Stimulated activated CD4-positive, alpha-beta T cell treated with anti-CD3 and anti-CD28 coated beads, Interleukin-2, amount 100 ng/mL, for 24 hours (primary cell): ENCODE measurements at places on chromosomes 3 and 15.

DNA sequence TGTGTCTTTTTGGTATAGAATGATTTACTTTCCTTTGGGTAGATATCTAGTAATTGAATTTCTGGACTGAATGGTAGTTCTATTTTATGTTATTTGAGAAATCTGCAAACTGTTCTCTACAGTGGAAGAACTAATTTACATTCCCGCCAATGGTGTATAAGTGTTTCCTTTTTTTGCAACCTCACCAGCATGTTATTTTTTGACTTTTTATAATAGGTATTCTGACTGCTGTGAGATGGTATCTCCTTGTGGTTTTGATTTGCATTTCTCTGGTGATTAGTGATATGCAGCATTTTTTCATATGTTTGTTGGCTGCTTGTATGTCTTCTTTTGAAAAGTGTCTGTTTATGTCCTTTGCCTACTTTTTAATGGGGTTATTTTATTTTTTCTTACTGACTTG, 607.2 kb downstream of the OTOL1 start:
- DNase-seq: no peak

DNA sequence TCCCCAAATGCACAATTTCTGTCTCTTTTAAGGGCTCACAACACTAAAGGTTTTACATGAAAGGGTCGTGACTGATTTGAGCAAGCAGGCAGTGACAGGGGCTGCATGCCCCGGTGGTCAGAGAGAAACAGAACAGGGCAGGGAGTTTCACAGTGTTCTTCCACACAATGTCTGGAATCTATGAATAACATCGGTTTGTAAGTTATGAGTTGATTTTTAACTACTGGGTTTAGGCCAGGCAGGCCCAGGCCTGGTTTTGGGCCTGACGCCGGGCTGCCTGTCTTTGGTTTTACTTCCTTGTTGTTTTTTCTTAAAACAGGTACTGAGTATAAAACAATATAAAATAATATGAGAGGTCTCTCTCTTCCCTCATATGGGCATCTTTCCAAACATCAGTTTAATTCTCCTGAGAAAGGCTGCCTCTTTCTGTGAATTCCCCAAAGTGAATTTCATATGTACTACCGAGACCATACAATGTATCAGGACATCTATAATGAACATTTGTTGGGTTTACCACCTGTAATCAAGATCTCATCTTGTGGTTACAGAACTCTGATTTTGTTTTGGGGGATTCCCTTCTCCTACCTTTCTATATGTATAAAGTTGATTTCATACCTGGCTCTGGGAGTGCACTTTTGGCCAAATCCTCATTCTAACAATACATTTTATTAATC, 74.4 kb downstream of the CD200 start:
- no peak for DNase-seq

DNA sequence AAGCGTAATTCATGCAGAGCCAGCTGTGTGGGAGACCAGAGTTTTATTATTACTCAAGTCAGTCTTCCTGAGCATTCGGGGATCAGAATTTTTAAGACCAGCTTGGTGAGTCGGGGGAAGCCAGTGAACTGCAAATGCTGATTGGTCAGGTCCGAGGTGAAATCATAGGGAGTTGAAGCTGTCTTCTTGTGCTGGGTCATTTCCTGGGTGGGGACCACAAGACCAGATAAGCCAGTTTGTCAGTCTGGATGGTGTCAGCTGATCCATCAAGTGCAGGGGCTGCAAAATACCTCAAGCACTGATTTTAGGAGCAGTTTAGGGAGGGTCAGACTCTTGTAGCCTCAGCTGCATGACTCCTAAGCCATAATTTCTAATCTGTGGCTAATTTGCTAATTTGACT, 228.1 kb upstream of the ATP10A start:
- DNase-seq: no peak

DNA sequence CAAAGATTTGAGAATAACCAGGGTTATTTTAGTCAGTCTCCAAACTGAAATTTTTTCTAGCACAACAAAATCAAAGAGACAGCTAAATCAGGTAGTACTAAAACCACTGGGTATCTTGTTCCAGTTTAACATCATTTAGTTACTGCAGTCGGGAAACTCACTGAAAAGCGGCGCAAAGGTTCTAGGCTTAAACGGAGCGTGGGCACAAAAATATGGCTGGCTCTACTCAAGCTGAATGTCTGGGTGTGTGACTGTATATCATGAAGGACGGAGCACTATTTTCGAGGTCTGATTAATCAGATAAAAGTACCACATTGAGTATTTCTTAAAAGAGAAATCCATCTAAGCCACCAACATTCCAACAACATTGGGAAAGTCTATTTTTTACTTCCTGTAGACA, 152.1 kb downstream of the TBL1XR1 start:
- no peak for DNase-seq

GRCh38 chr15:46278062-46278461, 643.2 kb downstream of the SQOR start:
- no peak for DNase-seq

DNA sequence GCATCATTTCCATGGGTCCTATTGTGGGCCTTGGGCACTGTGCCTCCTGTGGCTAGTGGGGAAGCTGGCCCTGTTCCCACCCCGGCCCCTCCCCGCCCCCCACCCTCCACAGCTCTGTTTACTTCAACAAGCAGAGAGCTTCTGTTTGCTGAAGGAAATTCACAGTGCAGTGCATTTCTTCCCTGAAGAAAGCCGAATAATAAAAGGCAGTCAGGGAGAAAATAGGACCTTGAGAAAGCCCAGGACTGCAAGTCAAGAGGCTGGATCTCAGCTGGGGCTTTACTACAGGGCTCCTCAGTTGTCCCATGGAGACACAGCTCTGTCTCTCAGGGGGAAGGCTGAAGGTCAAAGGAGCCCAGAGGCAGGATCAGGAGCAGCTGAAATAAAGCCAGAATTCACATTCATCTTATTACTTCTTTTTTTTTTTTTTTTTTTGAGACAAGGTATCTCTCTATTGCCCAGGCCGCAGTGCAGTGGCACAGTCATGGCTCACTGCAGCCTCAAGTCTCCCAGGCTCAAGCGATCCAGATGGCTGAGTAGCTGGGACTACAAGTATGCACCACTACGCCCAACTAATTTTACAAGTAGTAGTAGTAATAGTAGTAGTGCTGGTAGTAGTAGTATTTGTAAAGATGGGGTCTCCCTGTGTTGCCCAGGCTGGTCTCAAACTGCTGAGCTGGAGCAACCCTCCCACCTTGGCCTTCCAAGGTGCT, 33.0 kb upstream of the LACTB start:
- no peak for DNase-seq

DNA sequence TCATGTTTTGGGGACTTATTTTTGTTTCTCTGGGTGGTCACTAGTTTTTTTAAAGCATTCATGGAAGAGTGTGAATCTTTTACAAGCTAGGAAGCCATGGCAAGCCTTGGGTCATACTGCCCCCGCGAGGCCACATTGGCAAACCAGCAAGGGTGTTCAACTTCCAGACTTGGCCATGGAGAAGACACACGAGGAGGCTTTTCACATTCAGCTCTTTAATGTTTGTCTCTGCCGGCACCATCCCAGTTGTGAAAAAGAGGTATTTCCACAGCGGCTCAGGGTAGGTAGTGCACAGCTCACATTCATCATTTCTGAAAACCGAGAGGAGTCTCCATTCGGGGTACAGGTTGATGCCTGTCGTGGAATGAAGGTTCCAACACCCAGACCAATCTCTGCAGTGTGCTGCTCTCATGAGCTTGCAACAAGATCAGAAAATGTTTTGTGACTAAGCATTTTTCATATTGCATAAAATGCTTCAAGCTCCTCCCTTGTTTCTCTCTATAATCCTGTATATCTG, 7.7 kb downstream of the CCR5 start:
- peak; percentile 79 for DNase-seq

DNA sequence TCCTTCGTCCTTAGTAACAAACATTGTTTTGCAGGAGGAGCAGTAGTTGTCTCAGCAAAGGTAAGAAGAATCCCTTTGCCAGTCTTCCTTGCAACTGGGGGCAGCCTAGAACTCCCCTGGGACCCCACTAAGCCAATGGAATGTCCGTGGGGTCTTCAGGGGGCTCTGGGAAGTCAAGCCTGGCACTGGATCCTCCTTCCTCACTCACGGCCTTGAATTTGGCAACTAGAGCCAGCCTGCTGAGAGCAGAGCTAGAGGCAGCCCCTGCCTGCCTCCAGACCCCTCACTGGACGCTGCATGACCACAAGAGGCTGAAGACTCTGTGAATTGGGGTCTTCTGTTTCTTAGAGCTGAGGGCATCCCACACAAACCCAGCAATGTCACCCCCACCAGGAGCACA, 18.6 kb upstream of the PRR23E start:
- DNase-seq: no peak

GRCh38 chr3:149506540-149506939, 32.0 kb downstream of the TM4SF4 start:
- DNase-seq: no peak

DNA sequence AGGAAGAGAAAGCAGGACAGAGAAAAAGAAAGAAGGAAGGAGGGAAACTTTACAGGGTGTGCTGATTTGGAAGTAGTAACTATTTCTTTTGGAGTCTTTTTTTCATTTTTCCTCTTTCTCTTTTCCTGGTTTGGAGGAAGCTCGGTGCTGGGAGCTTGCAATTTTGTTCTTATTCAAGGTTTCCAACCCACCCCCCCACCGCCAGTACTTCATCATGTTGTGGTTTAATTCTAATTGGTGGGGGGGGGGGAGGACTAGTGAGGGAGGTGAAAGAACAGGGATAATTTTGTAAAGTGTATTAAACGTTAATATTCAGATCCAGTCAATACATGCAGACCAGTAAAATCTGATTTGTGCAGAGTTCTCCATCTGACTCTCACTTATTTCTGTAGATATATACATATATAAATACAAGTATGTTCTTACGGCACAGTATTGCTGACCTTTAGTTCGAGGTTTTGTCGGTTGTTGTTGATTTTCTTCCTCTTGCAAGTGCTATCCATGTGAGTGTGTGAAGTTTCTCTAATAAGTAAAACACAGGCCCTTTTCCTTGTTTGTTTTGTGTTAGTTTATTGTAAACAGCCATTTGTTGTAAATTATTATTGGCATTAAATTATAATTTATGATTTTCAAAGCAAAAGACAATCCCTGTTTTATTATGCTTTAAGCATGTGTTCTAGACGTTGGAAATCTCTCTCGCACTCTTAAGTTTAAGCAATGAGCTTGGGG, 9.3 kb downstream of the NR2F2 start:
- DNase-seq: no peak

DNA sequence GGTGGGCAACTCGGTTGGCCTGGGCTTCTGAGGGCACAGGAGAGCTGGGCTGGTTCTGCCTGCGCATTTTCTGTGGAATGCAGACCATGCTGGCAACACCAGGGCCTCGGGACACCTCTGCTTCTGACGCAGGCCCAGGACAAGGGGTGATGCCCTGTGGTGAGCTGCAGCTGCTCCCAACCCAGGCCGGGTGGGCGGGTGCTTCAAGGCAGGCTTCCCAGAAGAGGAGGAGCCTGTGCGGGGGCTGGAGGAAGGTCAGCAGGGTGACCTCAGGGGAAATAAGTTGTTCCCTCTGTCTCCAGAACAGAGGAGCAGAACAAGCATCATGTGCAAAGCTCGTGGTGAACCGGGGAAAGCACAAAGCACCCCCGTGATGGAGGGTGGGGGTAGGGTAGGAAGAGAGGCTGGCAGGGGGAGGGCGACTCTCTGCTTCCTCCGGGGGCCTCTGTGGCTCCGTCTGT, 11.0 kb upstream of the PLXNA1 start:
- DNase-seq: no peak

- DNase-seq: no peak
Measured at GRCh38 chr15:71512682-71513006, 297.7 kb upstream of the NR2E3 start.

- no peak for DNase-seq
Measured at GRCh38 chr15:67992834-67993233, 61.3 kb upstream of the PIAS1 start.

DNA sequence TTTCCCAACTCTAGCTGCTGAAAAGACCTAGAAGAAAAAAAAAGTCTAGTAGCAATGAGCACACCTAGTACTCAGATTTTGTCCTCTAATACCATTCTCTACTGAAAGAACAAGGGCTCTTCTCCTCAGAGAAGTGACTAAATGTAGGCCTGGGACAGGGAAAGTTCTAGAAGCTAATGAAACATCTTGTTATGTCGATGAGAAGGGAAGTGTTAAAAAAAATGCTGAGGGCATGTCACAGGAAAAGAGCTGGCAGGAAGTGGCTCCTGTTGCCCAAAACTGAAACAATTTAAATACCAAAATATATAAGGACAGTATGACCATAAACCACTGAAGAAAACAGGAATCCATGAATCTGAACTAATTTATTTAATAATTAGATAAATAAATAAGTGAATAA, 581.4 kb upstream of the TBL1XR1 start:
- DNase-seq: no peak

DNA sequence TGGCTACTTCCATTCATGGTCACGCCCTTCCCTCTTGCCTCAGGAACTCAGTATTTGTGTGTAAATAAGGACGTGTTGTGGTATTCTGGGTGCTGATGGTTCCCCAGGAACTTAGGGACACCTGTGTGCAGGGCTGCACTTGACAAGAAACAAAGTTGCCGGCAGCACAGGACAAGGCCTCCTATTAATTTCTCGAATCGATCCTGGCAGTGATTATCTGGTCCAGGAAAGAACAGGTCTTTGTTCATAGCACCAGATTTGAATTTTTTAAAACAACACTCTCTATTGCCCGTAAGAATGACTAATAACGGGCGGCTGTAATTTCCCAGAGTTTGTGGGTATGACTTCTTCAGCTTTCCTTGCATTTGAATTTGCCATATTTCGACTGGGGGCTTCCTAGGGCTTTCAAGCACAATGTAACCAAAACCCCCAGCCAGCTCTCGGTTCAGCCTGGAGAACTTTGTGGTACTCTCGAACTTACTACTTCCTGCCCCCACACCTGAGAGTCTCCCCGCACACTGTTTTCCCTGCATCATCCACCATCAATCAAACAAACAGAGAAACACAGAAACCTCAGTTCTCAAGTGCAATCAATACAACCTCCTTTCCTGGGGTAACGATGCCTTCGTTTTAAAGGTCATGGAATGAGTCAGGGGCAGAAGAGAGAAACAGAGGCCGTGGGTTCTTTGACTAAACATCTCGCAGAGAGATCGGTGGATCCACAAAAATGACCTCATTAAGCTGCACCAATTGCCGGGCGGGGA, 241.7 kb upstream of the ICE2 start:
- DNase-seq: peak; percentile 63

GRCh38 chr15:65659502-65660052, 37.8 kb downstream of the SLC24A1 start:
- DNase-seq: no peak

- DNase-seq: no peak
Measured at GRCh38 chr3:172542999-172543398, 19.8 kb upstream of the TNFSF10 start.
